Stimulated activated CD4-positive, alpha-beta T cell treated with anti-CD3 and anti-CD28 coated beads, Interleukin-1b, Interleukin-23, amount 100 ng/mL, for 1 hour (primary cell): ENCODE measurements at places on chromosomes 5 and 9.

- no peak for DNase-seq
These were observed 151.8 kb upstream of the MAP3K1 start for GRCh38 chr5:56663523-56663922.

DNA sequence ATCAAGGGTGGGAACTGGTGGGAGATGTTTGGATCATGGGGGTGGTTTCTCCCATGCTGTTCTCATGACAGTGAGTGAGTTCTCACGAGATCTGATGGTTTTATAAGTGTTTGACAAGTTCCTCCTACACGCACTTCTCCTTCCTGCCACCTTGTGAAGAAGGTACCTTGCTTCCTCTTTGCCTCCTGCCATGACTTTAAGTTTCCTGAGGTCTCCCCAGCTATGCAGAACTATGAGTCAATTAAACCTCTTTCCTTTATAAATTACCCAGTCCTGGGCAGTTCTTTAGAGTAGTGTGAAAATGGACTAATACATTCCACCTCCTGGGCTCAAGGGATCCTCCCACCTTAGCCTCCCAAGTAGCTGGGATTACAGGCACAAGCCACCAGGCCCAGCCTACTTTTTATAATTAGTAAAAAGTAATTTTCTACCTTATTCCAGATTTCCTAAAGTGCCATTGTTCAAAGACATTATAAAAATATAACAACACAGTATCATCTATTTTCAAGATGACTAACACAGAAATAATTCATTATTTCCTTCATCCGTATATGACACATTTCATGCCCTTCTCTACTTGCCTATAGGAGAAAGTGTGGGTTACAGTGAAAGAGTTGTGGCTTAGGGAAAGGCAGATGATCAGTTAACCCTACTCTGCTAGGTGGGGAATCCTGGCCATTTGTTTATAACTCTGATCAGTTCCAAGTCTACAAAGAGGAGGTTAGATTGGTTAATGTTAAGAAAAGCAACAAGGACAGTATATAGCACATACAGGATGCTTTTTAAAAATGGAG is 99.9 kb downstream of the TTC39B start:
- DNase-seq, result no peak

DNA sequence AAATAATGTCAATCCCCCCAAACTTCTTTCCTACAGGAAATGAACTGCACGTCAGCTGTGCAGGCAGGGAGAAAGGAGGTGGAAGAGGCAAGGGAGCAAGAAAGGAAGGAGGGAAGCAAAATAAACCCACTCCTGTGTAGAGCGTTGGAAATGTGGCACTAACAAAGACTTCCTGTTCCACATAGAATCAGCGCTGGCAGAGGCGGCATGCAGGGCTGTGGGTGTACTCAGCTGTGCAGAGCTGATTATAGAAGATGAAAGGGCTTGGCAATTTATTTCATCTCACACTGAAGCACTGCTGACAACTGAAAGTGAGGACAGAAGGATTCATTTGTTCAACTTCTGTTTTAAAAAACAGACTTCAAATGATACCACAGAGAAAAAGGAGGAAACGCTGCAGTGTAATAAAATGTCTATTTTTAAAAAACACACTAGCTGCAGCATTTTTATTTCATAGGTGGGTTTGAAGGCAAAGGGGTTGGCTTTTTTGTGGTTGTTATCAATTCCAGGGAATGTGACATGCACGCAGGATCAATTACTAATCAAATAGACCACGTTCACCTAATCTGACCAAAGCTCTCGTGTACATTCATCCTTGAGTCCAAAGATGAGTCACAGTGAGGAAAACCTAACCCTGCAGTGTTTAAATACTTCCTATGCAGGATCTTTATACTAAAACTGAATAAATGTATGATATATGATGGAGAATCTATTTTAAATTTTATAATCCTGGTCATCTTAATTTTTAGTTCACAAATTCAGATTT is 583.5 kb downstream of the ZNF608 start:
- DNase-seq, result no peak

DNA sequence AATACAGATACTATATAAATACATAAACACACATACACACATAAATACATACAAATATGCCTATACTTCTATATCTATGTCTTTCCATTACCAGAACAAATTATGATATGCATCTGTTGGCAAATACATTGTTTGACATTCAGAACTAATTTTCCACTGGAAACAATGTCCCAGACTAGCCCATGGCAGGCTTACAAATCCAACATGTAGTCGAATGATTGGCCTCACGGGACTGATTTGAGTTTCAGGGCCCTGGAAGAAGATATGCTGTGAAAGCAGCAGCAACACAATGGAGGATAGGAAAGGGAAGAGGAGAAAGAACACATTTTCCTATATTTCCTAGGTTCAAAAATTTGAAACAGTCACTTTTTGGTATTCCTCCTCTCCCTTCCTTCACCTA is 881.1 kb upstream of the DMAC1 start:
- DNase-seq, result no peak
